Memory B cell (primary cell): ENCODE measurements at places on chromosomes 3 and 15.

DNA sequence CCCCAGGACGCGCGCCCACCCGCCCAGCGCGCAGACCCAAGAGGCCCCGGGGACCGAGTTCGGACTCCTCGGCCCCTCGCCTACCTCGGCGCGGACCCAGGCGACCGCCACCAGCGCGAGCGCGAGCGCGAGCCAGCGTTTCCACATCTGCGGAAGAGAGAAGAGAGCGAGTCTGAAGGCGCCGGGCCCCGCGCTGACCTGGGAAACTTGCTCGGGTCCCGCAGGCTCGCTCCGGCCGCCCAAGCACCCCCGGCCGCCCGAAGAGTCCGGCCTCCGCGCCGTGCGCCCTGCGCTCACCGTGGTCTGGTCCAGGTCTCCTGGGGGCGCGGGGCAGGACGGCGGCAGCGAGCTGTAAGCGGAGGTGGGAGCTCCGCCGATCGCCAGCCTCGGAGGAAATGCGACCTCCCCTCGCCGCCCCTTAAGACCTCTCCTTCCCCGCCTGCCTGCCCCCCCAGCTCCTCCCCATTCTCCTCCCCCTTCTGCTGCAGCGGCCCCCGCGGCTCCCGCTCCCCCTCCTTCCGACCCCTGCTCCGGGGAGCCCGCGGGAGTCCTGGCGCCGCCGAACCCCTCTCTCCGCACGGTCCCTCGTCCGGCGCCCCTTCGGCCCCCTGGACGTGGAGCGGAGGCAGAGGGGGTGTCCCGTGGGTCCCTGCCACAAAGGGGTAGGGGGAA, at the start of gene FSTL1:
FSTL1 (minus strand) TSS at position 393 of the 672 bp plus-strand sequence; CDS start at position 147, 246 bp downstream.
- peak; percentile 12 for DNase-seq

- DNase-seq: no peak
These were observed 99.1 kb upstream of the CHMP2B start for GRCh38 chr3:87128006-87128405.

GRCh38 chr15:99914723-99915122, 181.5 kb upstream of the LYSMD4 start:
- DNase-seq: no peak

DNA sequence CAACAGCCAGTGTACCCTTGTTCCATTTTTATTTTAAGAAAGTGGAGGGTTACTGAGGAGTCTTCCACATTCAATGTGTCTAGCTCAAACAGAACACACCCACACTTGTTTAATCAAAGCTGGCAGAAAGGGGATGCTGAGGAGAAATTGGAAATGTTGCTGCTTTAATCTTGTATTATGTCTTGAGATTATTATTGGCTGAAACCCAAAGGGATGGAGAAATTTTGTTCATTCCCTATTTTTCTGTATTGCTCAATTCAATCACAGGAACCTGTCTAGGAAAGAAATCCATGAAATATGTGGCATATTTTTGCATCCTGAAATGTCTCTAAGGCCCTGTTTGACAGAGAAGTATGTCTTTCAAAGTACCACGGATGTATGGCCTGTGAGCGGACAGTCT, 238.0 kb downstream of the MYRIP start:
- no peak for DNase-seq
